ENCODE measurements at places on chromosomes 11 and 22.

DNA sequence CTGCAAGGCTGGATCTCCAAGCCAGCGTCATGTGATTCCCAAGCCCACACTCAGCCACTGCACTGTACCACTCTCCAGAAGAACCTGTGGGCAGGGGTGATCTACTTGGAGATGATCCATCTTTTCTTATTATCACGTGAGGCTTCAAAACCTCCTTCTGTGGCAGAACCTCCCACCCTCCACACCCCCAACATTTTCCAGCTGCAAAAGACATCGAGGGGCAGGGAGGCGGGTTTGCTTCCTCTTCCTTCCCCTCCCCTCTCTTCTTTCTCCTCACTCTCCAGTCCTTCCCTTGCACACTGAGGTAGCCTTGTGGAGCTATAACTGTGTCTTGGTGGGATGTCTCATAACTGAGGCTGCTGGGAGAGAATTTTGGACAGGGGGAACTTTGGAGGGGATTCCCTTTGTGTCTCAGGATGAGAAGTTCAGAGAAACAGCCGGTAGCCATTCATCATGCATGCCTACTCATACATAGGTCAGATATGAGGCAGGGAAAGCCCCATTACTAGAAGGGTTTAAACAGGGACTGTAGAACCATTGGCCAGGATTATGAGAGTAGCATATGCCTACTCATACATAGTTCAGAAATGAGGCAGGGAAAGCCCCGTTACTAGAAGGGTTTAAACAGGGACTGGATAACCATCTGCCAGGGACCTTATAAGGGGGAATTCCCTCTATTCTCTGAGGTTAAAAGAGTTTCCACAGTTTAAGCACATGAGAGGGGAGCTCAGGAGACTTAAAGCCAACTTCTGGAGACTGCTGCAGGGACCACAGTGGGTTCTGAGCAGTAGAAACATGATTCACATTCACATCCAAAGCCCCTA is 420.7 kb upstream of the CADM1 start:
- no peak for DNase-seq

GRCh38 chr11:115929618-115930129 is 425.5 kb upstream of the CADM1 start:
- no peak for DNase-seq

GRCh38 chr11:75261902-75262361 is 21.4 kb downstream of the TPBGL start:
- DNase-seq = no peak

GRCh38 chr22:35220221-35220620 is 37.1 kb upstream of the HMGXB4 start:
- no peak for DNase-seq

DNA sequence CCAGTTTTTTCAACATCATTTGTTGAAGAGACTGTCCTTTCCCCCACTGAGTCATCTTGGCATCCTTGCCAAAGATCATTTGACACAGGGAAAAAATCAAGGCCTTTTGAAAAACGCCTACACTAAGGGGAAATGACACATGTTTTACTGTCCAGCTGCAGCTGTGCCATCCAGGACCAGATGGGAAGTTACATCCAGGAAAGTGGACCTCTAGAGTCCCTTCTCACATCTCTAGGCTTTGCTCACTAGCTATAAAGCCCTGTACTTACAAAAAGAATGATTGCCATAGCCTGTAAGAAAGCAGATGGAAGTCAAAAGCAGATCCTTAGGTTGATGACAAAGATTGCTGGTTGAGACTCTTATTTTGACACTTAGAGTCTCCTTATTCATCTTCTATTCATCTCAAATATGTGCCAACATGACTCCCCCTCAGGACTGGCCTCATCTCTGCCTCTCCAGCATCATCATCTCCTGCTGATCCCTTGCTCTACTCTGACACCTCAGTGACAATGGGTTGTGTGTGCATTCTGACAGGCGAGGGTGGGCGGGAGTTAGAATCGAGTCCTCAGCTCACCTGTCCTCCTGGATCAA is 22.8 kb downstream of the OSBP2 start:
- peak; percentile 52 for DNase-seq

DNA sequence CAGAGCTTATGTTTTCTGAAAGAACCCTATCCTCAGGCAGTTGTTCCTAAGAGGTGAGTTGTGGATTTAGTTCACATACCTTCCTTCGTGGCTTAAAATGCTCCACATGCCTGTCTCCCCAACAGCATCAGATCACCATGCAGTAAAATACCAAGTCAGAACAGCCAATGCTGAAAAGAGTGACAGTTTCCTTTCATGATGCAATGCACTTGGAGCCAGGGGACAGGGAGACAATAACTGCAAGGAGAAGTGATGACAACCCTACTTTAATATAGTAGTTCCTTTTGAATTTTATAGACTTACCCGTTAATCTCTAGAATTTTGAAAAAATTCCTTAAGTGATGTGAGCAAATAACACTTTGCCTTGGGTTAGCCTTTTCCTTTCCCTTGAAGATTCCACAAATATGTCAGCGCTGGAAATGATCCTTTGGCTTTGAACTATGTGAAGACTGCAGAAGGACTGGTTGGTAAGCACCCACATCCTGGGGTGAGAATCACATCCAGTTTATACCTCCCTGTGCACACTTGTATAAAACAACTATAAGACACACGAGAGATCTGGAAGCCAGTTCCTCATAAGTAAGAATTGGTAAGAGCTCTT is 71.2 kb downstream of the PIWIL4 start:
- no peak for DNase-seq

GRCh38 chr11:64100360-64100759 is 64.6 kb downstream of the FLRT1 start:
- no peak for DNase-seq

- no peak for DNase-seq
Observed at GRCh38 chr22:27153386-27153785, 496.0 kb downstream of the MIAT start.
